HFF-Myc (cell line): ENCODE measurements at places on chromosomes 6 and 20.

DNA sequence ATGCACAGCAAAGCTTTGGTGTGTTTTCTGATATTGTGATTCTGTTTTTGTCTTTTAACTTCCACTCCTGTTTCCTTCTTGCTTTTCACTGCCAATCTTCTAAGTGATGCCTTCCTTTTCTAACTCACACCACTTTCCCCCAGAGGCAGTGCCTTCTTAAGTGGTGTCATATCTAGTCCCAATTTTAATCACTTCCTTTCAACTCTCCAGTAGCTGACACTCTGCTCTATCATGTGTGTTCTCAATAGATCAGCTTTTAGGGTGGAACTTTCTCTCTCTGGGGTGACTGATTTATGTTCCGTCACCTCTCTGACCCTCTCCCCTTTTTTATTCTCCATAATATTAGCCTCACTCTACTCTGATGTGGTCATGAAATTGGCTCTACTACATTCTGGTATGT, 180.7 kb downstream of the CLVS2 start:
- no peak for DNase-seq

GRCh38 chr6:6711031-6711785, 122.7 kb downstream of the LY86 start:
- no peak for DNase-seq

DNA sequence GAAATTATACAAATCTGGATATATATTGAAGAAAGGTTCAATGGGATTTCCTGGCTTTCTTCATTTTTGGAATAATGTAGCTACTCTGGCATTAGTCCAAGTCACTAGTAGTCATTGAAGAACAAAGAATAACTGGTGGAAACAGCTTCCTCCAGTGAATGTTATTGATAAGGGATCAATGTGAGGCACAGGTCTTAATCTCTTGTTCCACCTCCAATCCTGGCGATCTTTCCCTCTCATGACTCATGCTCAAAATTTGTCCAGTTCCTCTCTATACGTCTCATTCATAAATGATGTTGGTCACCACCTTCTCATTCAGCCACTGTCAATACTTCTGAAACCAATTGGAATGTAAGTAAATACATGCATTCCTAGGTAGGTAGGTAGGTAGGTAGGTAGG, 185.0 kb upstream of the BMP2 start:
- DNase-seq = no peak

- DNase-seq = no peak
Observed at GRCh38 chr6:52407467-52407866, 12.7 kb upstream of the EFHC1 start.

DNA sequence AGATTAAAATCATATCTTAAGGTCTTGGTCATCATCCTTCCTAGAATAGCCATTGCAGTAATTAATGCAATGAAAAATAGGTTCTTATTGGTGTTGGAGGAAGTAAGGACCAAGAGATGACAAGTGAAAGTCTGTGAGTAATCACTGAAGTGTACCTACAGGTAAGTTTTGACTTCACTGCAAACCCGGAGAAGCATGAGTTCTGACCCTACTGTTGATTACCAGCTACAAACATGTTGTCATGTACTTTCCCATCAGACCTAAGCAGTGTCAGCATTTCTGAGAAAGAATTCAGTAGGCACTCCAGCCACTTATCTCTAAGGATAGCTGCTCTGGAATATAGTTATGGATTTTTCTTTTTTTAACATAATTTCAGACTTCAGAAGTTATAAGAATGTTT, 280.9 kb downstream of the ZFAND3 start:
- DNase-seq = no peak

GRCh38 chr6:84575264-84575663, 189.1 kb downstream of the TBX18 start:
- peak; percentile 38 for DNase-seq

DNA sequence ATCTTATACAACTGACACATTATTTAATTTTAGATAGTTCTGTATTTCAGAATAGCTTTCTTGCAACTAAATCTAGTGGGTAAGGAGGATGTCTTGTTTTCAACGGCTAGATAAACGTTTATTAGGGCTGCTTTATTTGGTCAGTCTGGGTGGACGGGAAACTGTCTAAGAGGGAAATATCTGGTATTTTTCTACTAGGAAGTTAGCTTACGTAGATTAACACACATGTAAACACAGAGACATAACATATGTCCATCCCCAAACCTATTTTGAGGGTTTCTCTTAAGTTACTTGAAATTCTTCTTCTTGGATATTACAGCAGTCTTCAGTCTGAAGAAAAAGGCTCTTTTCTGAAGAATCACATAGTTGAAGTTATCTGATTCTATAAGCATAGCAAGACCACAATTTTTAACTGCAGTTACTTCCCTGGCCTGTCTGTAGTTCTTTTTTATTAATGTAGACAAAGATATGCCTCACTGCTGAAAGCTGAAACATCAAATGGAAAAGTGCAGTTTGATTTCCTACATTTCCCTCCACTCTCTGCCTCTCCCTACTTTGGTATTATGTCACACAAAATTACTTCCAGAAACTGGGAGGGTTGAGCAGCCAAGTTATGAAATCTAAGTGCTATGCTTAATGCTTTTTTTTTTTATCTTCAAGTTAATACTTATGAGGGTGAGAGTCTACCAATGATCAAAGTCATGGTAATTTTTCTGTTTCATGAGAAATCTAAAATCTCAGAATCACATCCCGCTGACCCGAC, 37.4 kb downstream of the PLAGL1 start:
- no peak for DNase-seq

DNA sequence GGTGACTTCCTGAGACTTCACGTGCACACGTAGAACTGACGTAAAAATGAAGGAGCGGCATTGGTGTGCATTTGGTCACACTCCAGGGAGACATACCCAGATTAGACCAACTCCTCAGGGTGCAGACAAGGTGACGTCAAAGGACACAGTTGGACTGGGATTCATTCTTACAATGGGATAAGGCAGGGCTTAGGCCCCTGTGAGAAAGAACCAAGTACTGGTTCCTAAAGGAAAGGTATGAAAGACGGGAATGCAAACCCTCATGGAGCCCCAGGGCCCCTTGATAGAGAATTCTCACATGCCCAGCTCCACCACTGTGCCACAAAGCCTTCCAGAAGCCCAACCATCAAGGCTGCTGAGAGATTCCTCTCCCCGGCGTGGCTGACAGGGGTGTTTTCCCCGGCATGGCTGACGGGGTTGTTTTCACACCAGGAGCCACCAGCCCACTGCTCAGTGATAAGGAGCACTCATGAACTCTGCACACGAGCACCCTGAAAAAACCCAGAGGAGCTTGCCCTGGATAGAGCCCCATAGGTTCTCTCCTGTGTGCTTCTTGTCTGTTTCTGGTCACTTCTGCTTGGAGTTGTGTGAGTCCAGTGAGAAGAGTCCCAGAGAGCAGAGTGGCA, 90.1 kb downstream of the CAP2 start:
- DNase-seq = no peak

GRCh38 chr6:34598712-34599111, 42.6 kb upstream of the SPDEF start:
- DNase-seq = no peak

GRCh38 chr6:56984361-56984760, 29.5 kb downstream of the BEND6 start:
- no peak for DNase-seq

GRCh38 chr6:70270287-70271005, 32.4 kb downstream of the COL9A1 start:
- DNase-seq = no peak

- no peak for DNase-seq
Observed at GRCh38 chr6:52554684-52555280, 22.1 kb downstream of the TRAM2 start.

DNA sequence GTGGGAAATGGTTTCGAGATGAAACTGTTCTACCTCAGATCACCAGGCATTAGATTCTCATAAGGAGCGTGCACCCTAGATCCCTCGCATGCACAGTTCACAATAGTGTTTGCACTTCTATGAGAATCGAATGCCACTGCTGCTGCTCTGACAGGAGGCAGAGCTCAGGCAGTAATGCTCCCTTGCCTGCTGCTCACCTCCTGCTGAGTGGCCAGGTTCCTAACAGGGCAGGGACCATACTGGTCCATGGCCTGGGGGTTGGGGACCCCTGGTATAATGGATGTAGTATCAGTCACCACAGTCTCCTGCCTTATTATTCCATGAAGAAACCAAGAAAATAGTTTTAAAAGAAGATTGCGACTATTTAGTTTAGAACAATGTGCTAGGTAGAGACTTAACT, 127.5 kb downstream of the BCKDHB start:
- DNase-seq = no peak

DNA sequence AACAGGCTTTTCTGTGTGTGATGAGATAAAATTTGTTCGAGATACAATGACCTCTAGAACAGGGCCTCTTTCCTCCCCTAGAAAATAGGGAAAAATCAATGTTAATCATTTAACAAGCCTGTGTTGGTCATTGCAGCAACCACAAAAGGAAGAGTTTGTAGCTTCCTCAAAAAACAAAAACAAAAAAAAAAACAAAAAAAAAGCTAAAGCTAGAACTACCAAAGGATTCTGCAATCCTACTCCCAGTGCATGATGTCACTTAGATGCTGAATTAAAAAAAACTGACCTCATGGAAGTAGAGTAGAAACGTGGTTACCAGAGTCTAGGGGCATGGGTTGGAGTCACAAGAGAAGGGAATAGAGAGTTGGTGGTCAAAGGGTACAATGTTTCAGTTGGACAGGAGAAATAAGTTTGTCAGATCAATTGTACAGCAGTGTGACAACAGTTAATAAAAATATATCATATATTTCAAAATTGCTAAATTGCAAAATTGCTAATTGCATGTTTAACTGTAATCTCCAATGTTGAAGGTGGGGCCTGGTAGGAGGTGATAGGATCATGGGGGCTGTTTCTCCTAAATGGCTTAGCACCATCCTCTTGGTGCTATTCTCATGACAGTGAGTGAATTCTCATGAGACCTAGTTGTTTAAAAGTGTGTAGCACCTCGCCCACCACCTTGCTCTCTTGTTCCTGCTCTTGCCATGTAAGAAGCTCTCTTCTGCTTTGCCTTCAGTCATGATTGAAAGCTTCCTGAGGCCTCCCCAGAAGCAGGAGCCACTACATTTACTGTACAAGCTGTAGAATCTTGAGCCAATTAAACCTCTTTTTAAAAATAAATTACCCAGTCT, 163.4 kb upstream of the SIM1 start:
- no peak for DNase-seq

DNA sequence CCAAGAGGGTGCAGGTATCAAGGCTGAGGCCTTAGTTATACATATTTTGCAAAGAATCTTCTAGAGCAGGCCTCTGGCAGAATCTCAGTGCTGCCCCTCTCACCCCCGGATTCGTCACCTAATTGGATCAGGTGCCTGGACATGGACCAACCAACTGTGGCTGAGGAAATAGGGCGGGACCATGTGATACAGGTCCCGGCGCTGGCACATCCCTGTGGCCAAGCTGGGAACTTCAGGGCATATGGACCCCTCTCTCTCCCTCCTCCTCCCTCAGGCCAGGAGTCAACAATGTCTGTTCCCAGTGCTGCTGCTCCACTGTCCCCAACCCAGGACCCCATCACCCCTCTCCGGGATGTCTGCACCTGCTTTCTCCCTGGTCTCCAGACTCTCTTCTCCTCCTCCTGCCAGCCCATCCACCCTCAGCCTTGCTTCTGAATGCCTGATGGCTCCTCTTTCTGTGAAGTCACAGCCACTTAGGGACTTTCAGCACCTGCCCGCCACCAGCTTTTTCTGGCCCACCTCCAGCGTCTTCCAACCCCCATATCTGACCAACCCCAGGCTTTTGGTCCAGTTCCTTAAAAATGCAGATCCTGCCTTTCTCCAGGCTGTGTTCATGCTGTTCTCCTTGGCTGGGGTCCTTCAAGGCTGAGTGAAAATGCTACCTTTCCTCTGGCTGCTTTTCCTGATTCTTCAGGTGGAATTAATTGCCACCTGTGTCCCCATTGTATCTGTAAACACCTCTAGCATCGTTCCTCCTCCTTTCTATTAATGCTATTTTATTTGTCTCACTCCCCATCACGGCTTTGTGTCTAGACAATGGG, 19.0 kb upstream of the MLN start:
- DNase-seq = no peak

GRCh38 chr6:96911751-96912150, 12.8 kb upstream of the KLHL32 start:
- DNase-seq = no peak

GRCh38 chr6:44079672-44080071, 47.6 kb downstream of the MRPL14 start:
- no peak for DNase-seq

GRCh38 chr20:52083627-52084232, 107.8 kb downstream of the ZFP64 start:
- peak; percentile 46 for DNase-seq

GRCh38 chr6:110828396-110828795, 13.1 kb upstream of the CDK19 start:
- no peak for DNase-seq

DNA sequence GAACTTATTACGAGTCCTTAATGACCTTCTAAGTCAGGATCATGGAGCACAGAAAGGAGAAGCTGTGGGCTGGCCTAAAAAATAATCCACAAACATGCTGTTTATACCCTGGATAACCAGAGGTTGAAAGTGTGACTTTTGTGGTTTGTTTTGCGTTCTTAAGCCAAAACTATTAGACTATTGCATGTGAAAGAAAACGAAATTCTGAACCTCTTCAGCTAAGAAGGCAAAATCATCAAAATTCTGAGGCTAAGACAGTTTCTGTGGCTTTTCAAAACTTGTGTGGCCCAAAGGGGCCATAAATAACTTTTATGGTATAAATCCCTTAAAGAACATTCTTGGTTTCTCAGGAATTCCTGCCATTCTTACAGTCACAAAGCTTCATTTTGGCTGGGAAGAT, 251.0 kb downstream of the UST start:
- DNase-seq = peak; percentile 43

GRCh38 chr6:118504611-118505010, 43.5 kb upstream of the PLN start:
- no peak for DNase-seq

DNA sequence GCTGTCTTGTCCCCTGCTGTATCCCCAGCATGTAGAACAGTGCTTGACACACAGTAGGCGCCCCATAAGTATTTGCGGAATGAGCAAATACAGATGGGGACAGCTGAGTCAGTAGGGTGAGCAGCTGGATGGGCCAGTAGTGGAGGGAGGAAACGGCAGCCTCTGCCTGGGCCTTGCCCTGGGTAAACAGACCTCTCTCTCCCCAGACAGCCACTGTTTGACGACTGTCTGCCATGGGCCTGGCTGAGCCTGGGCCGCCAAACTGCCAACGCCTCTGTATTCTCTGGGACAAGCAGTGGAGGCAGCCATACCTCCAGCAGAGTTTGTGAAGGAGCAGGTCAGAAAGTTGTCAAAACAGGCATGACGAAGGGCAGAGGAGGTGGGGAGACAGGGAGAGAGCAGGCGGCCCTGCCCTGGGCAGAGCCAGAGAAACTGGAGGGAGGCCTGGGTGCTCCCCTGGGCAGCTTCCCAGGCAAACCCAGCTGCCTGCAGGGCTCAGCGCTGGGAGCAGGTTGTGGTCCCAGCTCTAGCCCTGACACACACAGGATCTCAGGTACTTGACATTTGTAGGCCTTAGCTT, 15.2 kb downstream of the HNF4A start:
- no peak for DNase-seq

DNA sequence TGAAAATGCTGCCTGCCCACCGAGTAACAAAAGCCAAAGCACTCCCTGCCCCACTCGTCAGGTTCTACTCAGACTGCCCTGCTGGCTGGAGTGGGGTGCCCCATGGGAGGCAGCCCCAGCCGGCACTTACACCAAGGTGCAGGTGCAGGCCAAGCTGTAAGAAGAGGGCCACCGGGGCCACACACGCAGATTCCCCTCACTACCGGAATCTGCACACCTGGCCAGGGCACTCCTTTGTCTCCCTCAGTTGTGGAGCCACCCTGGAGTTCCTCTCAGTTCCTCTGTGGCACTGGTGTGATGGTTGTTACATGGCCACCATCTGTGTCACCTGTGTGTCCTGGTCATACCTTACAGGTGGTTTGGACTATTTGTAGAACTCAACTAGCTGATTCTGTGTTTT, 112.4 kb downstream of the FOXO3 start:
- no peak for DNase-seq
